ENCODE measurements at places on chromosomes 6 and 20.

GRCh38 chr20:45503403-45503802 lies 12.0 kb downstream of the SPINT3 start:
- DNase-seq: no peak

GRCh38 chr20:61812845-61813485 lies 252.7 kb downstream of the TAF4 start:
- DNase-seq: no peak

DNA sequence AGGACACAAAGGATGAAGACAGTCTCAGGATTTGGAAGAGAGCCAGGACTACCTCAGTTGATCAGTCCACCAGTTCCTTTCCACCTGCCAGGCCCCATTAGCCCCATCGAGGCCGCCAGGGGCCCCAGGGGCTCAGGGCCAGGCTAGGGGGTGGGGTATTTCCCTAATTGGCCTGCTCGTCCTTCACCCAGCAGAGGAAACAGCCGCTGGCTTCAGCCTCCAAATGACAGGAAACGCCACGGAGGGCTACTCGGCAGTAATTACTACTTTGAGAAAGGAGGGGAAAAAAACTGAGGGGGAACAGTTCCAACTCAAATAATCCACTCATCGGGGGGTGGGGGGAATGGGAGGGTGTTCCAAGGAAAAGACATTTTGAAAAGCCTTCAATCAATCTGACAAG lies 42.7 kb downstream of the MAFB start:
- no peak for DNase-seq

DNA sequence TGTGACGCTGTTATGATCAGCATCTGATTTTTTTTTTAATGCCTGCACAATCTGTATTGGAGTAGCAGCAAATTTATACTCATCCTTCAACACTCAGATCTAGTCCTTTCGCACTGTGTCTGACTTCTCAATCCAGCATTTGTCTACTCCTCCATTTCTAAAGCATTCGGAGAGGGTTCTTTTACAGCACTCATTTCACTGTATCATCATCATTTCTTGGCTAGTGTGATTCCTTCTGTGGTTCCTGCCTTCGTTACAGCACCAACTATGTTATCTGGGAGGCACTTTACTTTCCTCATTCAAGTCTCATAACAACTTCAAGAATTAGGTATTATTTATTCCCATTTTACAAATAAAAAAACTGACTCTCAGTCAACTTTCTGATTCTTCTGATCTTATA lies 18.0 kb downstream of the NUDT3 start:
- DNase-seq: no peak

GRCh38 chr6:36949636-36950035 lies 4.9 kb upstream of the PI16 start:
- no peak for DNase-seq

DNA sequence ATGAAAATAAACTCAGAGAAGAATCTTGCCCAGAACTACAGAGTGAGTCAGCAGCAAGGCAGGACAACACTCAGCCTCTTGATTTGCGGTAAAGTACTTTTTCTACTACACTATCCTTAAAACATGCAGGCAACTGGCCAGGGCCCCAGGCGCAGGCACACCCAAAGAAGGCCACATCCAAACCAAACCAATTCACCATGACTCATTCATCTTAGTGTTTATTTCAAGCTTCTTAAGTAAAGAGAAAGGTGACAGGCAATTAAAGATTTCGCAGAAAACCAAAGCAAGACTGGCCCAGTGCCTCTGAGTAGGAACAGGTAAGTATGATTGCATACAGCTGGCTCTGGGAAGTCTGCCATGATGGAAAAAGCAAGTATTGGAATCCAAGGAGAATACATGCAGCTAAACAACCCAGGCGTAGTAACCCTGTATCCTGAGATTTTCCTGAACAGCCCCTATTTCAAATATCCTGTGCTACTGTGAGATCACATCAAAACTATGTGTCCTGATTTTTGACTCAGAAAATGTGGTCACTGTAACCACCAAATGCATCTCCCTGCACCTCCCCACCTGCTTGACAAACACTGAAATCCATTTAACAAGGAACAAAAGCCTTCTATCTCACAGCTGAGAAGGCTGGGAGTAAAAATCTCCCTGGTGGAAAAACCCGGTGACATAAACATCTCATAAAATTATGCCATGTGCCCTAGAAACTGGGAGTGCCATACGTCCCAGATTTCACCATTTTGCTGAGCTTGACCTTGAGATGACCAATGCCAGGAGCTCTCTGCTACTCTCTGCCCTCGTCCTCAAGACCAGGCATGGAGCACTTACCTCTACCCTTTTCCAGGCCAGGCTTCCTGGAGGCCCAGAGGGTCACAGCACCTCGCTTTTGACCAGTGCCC lies 12.4 kb downstream of the WFDC3 start:
- no peak for DNase-seq

DNA sequence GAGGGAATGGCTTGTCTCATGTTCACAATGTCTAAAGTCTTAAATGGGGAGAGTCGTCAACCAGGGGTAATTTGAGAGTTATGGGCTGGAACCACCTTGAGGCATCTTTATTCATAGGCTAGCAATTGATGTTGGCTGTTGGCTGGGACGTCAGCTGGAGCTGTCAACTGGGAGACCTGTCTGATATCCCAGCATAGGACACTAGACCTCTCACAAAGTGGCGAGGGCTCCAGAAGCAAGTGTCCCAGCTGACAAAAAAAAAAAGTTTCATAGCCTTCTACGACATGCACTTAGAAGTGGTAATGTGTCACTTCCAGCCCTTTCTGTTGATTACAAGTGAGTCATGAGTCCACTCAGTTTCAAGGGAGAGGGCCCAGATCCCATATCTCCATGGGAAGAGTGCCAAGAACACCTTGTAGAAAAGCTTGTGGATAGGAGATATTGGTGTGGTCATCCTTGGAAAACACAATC lies 278.0 kb downstream of the ESR1 start:
- no peak for DNase-seq
